MG63 (cell line): ENCODE measurements at places on chromosomes 12 and 14. TPM values are rescaled to one million over a fixed set of nuclear protein-coding genes. Genes with fewer than 3 reads are reported as not detected.
A peak's percentile ranks its signal among the peaks of the same experiment; 100 is the strongest.

TMEM52B gene
- total RNA-seq = not detected in 2 replicates

GRCh38 chr12:57726151-57726883, 12.2 kb downstream of the AGAP2 start:
- DNase-seq = peak; percentile 89

DNA sequence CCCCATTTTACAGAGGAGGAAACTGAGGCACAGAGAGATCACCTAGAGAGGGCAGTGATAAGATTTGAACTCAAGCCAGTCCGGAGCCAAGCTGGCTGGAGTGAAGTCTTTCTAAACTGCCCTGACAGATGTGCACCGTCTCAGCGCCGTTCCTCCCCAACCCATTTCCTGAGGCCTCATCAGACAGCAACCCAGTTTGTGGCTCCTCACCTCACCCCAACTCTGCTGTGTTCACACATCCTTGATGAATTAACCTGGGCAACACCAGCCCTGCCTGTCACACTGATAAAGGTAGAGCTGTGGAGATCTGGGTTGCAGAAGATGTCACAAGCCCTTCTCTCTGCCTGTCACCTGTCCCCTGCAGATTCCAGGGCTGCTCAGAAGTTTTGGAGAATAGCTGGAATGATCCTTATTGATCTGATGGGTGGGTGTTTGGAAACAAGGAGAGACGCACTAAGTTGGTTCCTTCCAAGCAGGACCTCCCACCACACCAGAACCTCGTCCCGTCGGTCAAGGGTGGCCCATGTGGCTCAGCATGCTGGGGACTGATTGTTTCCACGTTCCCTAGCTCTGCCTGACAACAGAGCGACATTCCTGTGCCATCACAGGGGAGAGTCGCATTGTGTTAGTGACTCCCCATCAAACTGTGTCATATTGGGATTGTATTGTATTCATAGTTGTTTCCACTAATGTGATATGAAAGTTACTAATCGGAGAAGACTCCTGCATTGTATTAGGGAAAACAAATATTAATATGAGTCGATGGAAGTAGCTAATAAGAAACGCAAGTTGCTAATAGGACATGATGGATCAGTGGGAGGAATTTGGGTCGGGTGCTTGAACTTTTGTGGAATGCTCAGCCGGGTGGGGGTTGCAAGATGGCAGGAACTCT, 200.6 kb downstream of the PHETA1 start:
- no peak for DNase-seq

- DNase-seq = peak; percentile 43
Observed at GRCh38 chr14:75222208-75222701, 45.8 kb upstream of the TMED10 start.
